Caco-2 (cell line): ENCODE measurements at places on chromosomes 16 and 17. TPM values are rescaled to one million over a fixed set of nuclear protein-coding genes. Genes with fewer than 3 reads are reported as not detected.
A peak's percentile ranks its signal among the peaks of the same experiment; 100 is the strongest.

- peak; percentile 94 for DNase-seq
Observed at GRCh38 chr16:31700530-31701388, 172.8 kb upstream of the ZNF267 start.

- DNase-seq, result no peak
Observed at GRCh38 chr16:3047387-3047720, 993 bp downstream of the MMP25 start.

GRCh38 chr17:76281573-76282371 lies 16.6 kb downstream of the UBALD2 start:
- DNase-seq, result no peak

DNA sequence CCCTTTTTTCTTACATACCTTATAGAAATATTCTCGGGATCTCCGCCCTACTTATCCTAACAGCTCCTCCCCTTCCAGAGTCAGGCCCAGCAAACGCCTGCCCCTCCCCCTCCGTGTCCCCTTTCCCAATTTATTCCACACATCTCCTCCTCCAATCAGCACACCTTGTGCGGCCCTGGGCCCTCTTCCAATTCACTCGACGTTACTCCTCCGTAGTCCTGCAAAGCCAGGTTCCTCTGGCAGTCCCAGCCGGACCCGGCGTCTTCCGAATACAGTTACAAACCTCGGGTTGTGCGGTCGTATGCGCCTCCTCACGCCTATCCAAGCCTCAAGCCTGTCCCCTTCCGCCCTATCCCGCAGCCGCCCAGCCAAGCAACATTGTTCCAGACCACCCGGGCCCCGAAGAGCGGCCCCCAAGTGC lies 677 bp downstream of the CBX1 start:
- DNase-seq, result peak; percentile 88

The GRIN2C gene
- total RNA-seq, result 4.8 and 5.2 TPM in 2 replicates

The C17orf50 gene
- not detected in 2 replicates for total RNA-seq
